IMR-90 (cell line): ENCODE measurements at places on chromosomes 3 and 15. TPM values are rescaled to one million over a fixed set of nuclear protein-coding genes. Genes with fewer than 3 reads are reported as not detected.
A peak's percentile ranks its signal among the peaks of the same experiment; 100 is the strongest.

DNA sequence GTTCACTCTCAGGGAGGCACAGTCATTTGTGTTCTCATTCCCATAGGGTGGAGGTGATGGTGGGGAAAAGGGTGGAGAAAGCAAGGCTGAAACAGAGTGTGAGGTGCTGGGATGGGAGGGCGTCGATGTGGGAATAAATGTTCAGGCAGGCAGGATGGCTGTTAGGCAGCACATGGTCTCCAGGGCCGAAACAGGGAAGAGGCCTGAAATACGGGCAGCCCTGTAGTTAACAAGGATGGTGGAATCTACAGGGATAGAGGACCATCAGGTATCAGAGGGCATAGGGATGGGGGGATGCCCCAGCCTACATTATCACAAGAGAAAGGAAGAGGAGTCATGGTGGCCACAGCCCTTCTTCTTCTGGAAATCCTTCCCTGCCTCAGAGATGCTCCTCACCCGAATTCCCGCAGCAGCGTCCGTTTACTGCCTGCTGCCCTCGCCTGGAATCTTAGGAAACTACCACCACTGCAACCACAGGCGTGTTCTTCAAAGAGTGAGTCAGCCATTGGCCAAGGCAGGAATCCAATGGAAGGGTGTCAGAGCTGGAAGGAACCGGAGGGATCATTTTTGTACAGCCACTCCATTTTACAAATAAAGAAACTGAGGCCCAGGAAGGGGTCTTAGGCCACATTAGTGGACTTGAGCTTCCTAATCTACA is 49.7 kb upstream of the POMGNT2 start:
- DNase-seq: peak; percentile 83
- H3K4me1 ChIP-seq: peaks cover 5% of the 10 kb centered on the region; the same call in 1 of the 2 replicates
- no peak overlapping the region for H3K27ac ChIP-seq
- peaks cover 7% of the 10 kb centered on the region; the same call in 1 of the 2 replicates for H3K27me3 ChIP-seq

GRCh38 chr15:86383611-86384010 is 303.9 kb downstream of the AGBL1 start:
- no peaks in the 10 kb centered on the region for H3K36me3 ChIP-seq
- H3K27ac ChIP-seq: no peak overlapping the region
- H3K4me1 ChIP-seq: no peaks in the 10 kb centered on the region
- no peak overlapping the region for H3K4me3 ChIP-seq

DNA sequence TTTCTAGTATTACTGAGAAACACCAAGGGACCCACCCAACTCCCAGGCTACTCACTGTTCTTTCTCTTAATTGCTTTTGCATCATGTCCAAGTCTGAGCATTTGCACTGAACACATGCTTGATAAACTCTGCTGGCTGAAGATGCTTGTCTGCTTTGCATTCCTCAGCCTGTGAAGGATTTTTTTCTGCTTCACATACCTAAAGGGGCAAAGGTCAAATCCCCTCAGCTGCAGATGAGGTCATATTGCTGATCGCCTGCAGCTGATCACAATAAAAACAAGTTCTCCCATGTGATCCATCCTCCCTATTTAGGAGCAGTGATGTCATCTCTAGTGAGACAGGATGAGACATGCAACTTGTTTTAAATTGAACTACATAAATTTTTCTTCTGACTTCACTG is 84.6 kb upstream of the DCBLD2 start:
- H3K27me3 ChIP-seq: no peaks in the 10 kb centered on the region
- peak; percentile 97 for DNase-seq
- no peak overlapping the region for H3K27ac ChIP-seq
- no peak overlapping the region for H3K4me3 ChIP-seq

IQCF5 gene
- not detected in 2 replicates for polyA plus RNA-seq

CELSR3 gene
- 0.59 and 0.63 TPM in 2 replicates for polyA plus RNA-seq

- no peaks in the 10 kb centered on the region for H3K27me3 ChIP-seq
- no peaks in the 10 kb centered on the region for H3K36me3 ChIP-seq
- H3K4me1 ChIP-seq: peaks cover 15% of the 10 kb centered on the region
- no peak overlapping the region for H3K4me3 ChIP-seq
- DNase-seq: peak; percentile 69
These were observed 3.9 kb upstream of the NR2E3 start for GRCh38 chr15:71806452-71806931.

PLAAT1 gene
- 0.68 and 0.73 TPM in 2 replicates for polyA plus RNA-seq

DNA sequence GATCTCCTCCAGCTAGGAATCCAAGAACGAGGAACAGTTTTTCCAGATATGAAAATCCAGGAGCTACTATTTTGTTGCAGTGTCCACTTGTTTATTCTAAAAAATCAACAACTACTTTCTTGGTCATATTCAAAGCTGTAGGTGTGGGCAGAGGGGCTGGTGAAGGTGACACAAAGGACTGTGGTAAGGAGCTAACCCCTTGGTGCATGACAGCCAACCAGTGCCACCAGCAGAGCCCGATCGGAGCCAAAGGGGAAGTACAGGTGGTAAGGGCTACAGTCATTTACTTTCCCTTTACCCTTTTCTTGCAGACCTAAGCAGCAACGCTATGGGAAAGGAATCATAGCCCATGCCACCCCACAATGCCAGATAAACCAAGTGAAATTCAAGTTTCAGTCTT is 30.7 kb downstream of the PLA1A start:
- DNase-seq: no peak
- no peaks in the 10 kb centered on the region for H3K36me3 ChIP-seq
- H3K27ac ChIP-seq: no peak overlapping the region
- peaks cover 4% of the 10 kb centered on the region; the same call in 1 of the 2 replicates for H3K27me3 ChIP-seq

VWA5B2 gene
- not detected in 2 replicates for polyA plus RNA-seq

COL8A1 gene
- polyA plus RNA-seq: 133 and 151 TPM in 2 replicates

DNA sequence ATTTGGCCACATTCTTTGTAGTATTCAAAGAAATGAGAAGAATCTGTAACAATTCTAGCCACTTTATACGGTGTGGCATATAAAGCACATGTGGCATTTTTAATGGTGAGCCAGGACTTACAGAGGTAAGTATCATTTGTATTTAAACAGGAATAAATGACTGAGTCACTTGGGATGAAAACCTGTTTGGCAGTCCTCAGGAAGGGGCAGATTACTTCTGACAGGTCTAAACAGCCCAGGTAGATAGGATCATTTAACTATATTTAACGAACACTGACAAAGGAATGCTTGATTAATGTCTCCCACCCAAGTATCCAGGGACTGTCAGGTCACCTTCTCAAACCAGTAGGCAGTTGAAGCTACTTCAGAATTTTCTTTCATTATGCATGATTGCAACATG is 241.5 kb upstream of the SATB1 start:
- DNase-seq: no peak
- no peak overlapping the region for H3K4me3 ChIP-seq
- H3K27me3 ChIP-seq: no peaks in the 10 kb centered on the region
- no peaks in the 10 kb centered on the region for H3K4me1 ChIP-seq
- no peaks in the 10 kb centered on the region for H3K36me3 ChIP-seq

CFAP20DC gene
- polyA plus RNA-seq: 0.96 and 1.2 TPM in 2 replicates
